Activated CD4-positive, CD25-positive, alpha-beta regulatory T cell (primary cell): ENCODE measurements at places on chromosomes 4 and X.
A peak's percentile ranks its signal among the peaks of the same experiment; 100 is the strongest.

DNA sequence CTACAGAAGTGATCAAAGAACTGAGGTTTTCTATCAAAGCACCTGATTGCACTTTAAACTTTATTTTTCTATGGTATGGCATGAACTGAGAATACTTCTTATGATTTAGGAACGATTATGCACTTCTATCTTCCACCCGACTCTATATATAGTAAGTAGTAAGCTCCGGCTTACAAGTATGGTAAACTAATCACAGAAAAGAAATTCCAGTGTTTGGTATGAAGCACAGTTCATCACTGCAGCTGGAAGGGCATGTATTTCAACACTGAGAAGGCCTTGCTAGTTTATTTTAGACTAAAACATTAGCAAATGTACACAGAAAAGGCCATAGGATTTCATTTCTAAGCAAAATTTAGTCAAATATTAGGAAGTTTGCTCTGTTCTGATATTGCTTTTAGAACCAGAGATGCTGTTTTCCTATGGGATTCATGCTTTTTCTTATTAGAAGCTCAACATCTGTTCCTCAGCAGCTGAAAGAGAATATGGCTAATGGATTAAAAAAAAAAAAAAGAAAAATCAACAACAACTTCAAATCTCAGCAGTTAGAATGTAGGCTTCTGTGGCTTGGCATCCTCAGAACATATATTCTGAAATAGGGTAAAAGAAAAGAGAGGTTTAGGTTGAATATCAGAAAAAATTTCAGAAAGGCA, 273.5 kb downstream of the C4orf33 start:
- DNase-seq, result no peak

DNA sequence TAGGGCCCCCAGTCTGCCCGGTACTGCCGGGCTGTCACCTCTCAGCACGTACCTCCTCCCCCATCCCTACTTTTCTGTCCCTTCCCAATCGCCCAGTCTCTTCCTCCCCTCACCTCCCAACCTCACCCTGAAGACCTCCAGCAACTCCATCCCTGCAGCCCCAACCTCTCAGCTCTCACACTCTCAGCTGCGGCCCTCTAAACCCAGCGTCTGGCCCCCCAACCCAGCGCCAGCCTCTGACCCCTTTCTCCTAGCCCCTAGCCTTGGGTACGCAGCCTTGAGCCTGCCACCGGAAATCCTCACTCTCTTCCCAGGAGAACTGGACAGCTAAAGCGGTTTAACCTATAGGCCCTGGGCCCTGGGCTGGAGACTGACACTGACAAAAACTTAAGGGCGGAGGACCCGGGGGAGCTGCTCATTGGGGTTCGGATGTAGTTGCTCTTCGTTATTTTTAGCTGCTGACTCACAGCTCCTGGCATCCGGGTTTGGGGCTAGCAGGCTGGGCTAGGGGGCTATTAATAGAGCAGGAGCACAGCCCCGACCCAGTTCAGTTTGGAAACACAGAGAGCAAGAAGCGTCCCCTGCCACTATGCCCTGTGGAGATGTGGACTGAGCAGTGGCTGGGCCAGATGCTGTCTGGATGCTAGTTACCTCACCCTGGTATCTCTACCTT, 9.6 kb upstream of the DLG3 start:
- DNase-seq, result no peak

GRCh38 chr4:130025701-130026100, 929.7 kb downstream of the C4orf33 start:
- no peak for DNase-seq

DNA sequence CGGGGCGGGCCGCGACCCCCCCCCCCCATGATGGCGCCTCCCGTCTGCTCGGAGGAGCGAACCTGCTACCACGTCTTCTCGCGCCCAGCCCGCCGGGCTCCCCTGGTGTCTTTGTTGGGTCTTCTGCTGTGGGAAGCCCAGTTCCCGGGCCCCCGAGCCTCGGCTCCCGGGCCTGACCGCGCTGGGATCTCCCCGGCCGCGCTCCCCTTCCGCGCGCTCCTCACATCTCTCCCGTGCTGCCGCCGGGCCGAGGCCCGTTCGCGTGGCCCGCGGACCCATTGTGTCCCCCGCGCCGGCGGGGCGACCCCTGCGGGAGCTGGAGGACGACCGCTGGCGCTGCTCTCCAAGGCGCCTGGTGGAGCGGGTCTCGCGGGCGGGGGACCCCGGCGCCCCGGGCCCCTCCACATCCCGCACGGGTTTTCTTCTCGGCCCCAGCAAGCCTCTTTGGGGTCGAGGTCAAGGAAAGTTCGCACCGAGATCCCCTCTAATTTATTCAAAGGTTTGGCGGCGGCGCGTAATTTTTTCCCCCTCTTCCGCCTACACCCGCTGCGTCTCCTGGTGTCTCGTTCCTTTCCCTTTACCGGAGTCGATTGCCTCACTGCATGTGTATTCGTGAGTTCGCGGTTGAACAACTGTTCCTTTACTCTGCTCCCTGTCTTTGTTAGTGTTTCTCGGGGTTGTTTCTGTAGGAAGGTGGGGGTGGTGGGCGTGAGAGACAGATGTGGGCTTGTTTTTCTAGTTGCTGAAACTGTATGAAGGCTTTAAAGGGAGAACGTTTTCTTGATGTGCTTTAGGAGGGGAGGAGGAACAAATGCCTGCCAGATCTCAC, 770 bp downstream of the SMAD1 start:
- no peak for DNase-seq

DNA sequence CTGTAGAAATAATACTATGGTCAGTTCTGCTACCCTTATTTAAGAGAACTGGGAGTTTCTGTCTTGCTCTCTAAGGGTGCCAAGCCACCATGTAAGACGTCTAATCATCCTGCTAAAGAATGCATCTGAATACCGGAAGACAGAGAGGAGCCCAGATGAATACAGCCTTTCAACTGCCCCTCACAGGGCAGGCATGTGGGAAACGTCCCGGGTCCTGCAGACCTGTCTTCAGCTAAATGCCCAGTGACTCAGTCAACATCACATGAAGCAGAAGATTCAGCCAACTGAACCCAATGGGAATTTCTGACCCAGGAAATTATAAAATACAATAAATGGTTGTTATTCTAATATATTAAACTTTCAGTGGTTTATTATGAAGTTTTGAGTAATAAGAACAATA, 2141.0 kb upstream of the AGA start:
- DNase-seq, result no peak

DNA sequence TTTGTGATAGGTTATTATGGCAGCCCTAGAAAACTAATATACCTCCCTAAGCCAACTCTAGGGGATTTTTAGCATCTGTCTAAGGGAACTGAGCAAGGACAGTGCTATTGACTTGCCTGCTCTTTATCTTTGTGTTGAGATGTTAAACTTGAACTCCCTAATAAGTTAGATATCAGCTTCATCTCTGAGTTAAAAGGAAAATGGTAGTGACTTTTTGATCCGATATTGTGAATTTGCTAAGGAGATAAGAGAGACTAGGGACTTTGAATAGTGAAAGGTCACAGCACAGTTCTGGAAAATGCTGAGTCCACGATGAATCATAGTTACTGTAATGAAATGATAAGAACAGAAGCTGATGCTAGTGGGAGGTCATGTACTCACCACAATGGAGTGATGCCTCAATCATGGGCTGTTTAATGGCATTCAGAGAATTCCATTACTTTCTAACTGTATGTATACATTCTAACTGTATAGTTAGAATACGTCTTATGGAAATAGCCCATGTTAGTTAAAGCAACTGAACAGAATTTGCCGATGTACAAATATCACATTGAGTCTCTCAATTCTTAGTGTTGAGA, 147.2 kb downstream of the GLRA3 start:
- no peak for DNase-seq

DNA sequence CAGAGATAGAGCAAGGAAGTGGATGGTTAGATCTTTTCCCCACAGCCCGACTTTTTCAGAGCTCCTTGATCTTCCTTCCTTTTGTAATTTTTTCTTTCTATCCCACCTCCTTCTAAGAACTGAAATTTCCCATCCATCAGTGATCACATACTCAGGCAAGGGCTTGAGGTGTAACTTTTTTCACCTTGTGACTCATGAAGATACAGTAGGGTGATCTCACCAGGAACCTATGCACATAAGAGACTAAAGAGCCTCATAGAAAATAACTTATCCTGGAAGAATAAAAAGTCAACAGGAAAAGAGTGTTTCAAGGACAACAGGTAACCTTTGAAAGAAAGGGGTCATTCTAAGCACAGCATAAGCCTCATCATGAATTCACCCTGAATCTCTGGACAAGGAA, 131.2 kb upstream of the HCCS start:
- DNase-seq, result no peak

- DNase-seq, result peak; percentile 5
Observed at GRCh38 chrX:129984111-129984958, 1.9 kb downstream of the BCORL1 start.

DNA sequence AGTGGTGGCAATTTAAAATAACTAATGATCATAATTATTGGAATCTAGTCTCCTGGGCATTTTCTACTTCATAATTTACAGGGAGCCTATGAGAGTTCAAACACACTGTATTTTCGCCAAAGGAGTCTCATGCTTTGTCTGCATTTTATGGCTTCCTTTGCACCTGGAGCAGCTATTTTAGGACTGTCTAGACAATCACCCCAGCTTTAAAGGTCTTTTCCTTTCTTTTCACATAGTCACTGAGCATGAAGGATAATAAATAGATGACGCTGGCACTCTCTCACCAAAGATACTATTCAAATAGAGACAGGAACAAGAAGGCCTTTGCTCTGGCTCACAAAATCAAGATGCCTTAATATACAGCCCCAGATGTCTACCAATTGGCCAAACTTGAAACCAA, 43.0 kb downstream of the AMELX start:
- no peak for DNase-seq

DNA sequence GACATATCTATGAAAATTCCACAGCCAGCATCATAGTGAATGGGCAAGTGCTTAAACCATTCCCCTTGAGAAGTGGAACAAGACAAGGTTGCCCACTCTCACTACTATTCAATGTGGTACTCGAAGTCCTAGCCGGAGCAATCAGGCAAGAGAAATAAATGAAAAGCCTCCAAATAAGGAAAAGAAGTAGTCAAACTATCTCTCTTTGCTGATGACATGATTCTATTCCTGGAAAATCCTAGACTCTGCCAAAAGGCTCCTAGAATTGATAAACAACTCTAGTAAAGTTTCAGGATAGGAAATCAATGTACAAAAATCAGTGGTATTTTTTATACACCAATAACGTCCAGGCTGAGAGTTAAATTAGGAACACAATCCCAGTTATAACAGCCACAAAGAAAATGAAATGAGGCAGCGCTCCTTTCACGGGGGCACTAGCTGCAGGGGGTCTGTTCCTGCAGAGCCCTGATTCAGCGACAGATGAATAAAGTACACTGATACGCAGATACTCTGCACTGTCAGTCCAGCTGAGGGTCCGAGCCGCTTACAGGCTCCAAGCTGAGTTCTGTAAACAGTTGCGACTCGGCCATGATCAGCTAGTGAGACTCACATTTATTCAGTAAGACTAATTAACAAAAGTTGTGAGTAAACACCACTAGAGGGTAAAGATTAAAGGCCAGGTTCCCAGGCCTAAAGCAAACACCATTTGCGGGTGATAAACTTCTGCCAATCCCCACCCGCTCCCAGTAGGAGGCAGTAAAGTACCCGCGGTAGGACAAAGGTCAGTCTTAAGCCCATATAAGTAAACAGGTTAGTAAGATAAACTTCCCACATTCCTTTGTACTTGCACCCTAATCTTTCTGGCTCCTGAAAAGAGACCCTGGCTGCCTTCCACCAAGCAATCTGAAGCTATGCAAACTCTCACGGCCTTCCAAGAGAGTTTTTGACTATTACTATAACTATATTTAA, 290.6 kb upstream of the GRID2 start:
- DNase-seq, result no peak

DNA sequence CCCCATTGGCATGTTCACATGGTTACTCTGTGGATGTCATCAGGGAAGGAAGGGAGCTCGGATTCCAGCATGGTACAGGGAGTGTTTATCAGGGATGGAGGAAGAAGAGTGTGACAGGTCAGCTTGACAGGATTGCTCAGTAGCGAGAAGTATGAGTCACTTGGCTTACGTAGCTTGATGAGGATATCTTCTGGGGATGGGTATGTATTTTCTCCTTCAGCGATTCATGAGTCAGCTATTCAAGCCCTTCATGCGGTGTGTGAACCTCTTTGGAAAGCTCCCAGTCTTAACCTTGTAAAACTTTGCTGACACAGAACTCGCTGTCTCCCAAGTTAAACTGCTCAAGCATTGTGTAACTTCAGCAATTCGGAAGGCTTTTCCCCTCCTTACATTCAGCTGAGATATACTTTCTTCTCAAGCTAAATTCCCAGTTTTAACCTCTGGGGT, 275.4 kb downstream of the ARHGAP10 start:
- no peak for DNase-seq

DNA sequence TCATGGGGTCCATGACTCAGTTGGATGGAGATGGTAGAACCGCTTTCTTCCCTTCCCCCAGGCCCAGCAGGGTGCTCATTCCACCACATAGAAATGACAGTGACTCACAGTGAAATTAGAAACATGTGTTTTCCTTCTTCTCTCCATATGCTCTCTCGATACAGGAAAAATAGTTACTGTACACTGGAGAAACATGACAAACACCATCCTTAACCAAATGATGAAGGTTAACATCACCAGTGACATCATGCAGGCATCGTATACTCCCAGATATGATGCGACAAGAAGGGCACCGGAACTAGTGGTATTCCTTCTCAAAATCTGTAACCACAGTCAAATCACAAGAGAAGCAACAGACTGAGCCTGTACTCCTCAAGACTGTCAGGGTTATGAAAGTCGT, 11.7 kb upstream of the RAB40A start:
- no peak for DNase-seq

- DNase-seq, result no peak
Observed at GRCh38 chrX:133461231-133461630, 45.9 kb upstream of the GPC4 start.

- no peak for DNase-seq
Observed at GRCh38 chr4:138414202-138414601, 172.1 kb upstream of the SLC7A11 start.

- DNase-seq, result no peak
Observed at GRCh38 chr4:72136429-72136828, 104.6 kb downstream of the NPFFR2 start.

DNA sequence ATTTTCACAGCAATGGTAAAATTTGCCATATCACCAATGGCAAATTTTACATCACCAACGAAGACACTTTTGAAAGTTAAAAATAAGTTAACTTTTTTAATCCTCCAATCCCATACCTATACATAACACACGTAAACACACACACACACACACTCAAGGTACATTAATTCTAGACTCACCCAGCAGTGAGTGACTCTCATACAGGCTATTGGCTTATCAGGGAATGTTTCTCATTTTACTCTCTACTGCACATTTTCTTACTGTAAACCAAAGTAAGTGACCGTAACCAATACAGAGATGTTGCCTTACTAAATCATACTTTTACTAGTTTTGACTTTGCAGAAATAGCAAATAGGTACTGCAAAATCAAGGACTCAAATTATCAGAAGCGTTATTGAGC, 2.3 kb downstream of the VEGFC start:
- no peak for DNase-seq

DNA sequence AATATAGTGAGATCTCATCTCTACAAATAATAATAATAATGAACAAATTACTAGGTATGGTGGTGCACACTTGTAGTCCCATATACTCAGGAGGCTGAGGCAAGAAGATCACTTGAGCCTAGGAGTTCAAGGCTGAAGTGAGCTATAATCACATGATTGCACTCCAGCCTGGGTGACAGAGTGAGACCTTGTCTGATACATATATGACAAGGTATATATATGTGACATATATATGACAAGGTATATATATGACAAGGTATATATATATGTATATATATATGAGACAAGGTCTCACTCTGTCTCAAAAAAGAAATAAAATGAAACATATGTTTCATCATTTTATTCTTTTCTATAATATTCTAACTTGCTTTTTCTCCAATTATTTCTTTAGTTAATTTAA, 278.1 kb upstream of the TET2 start:
- DNase-seq, result no peak

- no peak for DNase-seq
Observed at GRCh38 chrX:46823481-46823880, 13.4 kb upstream of the RP2 start.
